Glutamatergic neuron (in vitro differentiated cells): ENCODE measurements at places on chromosomes 6 and 20. TPM values are rescaled to one million over a fixed set of nuclear protein-coding genes. Genes with fewer than 3 reads are reported as not detected.

DNA sequence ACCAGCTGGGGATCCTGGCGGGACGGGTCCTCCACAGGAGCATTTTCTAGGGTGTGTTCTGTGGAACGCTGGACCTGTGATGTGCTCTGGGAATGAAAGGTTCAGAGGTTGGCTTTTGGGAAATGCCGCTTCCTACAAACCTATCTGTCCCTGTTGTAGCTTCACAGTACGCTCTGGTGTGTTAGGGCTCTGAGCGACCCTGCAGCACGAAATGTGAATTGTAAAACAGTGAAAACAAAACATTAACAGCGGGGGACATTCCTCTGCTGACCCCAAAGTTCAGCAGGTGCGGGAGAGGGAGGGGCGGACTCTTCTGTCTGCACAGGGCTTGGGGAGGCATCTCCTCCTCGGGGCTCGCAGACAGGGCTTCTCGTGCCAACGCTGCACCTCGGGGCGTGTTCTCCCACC is 155.9 kb downstream of the NRN1 start:
- DNase-seq = no peak

GRCh38 chr20:64212755-64213154 is 42.8 kb upstream of the PCMTD2 start:
- no peak for DNase-seq

DNA sequence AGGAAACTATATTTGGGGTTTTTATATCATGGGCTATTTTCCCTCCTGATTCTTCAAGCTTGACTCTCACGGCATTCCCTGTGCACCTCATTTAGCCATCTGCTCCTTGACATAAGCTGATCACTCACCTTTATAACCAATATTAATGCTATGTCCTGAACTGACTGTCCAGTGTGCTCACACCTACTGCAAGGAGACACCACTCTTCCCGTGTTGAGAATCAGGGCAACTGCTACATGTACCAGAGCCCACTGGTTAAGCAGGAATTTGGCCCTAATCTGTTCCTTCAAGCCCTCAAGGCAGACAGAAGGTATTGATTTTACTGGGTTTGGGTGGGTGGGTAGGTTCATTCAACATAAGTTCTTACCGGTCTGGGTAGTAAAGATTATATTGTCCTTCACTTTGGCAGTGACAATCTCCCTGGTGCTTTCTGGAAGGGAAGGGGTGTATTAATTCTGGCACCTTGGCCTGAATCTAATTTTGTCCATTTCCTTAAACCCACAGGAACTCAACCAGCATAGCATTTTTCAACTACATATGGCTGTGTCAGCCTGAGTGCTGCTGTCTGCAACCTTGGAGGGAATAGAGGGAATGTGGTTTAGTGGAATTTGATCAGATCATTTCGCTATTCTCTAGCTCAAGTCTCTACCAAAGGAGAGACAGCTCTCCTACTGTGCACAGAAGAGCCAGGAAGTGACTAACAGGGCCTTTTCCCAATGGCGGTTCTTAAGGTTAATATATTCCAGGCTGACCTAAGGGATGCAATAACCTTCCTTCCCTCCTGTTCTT is 293.2 kb downstream of the BTBD9 start:
- no peak for DNase-seq

DNA sequence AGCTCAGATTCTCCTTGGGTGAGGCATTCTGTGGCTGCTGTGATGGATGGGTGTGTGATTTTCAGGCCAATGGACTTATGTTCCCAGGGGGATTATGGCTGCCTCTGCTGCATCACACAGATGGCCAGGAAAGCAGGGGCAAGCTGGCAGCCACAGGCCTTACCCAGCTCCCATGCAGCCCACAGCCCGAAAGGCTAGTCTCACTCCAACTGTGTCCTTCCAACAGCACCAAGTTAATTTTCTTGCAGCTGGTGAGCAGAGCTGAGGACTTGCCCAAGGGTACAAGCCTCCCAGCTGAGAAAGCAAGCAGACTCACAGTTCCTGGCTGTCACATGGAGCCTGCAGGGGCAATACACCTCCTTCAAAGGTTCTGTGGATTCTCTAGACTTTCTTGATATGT is 155.2 kb upstream of the KHDRBS2 start:
- DNase-seq = peak; percentile 23

EBF4 gene
- total RNA-seq = 11.0 TPM

HNF4A gene
- not detected for total RNA-seq

ROS1 gene
- not detected for total RNA-seq

GRCh38 chr6:25279748-25280343 is 672 bp downstream of the CARMIL1 start:
- peak; percentile 21 for DNase-seq

- DNase-seq = no peak
Measured at GRCh38 chr6:149454346-149454848, 30.4 kb downstream of the ZC3H12D start.

TINAG gene
- not detected for total RNA-seq
